ENCODE measurements at places on chromosomes 2 and 18.

- DNase-seq: no peak
These were observed 75.8 kb downstream of the KCNG2 start for GRCh38 chr18:79873449-79874110.

DNA sequence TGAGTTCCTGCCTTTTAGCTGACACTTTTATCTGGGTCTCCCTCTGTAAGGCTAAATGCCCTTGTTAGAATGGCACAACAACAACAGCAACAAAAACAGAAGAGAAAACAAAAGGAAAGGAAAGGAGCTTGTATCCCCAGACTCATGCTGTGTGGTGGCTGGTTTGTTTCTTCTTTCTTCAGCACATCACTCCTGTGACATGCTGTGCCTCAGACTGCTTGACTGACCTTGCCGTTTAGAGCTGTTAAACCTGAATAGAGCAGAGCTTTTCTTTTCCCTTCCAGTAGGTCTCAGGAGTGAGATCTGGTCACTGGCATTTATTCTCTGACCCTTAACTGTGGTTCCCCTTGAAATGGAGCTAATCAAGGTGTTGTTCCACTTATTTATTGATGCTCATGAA lies 18.9 kb downstream of the GALNT13 start:
- no peak for DNase-seq

DNA sequence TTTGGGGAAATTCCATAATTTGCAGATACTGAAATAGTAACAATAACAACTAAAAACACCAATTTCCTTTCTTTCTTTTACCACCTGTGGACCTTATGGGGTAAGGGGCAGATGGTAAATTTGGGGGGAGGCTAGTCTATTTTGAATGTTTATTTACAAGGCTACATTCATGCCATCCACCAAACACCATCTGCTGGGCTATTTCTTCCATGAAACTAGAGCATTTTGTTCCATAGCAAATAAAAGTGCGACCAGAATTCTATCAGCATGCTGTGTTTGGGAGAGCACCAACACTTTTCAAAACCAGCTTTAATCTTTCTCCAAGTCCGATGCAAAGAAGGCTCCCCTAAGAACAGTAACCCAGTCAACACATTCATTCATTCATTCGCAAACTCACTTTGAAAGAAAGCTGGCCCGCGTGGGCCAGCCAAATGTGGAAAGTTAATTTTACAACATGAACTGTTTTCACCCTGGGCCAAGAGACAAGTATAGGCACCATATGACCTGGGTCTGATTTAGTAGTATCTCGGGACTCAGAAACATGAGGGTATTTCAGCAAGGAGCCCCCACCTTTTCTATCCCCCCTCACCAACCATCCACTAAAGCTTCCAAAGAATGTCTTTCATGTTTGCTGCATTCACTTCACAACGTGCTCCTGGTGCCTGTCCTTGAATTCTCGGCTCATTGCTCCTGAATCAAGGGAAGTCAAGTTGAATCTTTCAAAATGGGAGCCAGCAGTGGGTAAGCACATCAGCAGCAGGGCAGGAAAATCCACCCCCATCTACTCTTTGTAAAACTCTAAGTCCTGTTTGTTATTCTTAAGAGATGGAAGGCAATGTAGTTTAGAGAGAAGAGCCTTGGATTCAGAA lies 210.6 kb downstream of the C1D start:
- no peak for DNase-seq

DNA sequence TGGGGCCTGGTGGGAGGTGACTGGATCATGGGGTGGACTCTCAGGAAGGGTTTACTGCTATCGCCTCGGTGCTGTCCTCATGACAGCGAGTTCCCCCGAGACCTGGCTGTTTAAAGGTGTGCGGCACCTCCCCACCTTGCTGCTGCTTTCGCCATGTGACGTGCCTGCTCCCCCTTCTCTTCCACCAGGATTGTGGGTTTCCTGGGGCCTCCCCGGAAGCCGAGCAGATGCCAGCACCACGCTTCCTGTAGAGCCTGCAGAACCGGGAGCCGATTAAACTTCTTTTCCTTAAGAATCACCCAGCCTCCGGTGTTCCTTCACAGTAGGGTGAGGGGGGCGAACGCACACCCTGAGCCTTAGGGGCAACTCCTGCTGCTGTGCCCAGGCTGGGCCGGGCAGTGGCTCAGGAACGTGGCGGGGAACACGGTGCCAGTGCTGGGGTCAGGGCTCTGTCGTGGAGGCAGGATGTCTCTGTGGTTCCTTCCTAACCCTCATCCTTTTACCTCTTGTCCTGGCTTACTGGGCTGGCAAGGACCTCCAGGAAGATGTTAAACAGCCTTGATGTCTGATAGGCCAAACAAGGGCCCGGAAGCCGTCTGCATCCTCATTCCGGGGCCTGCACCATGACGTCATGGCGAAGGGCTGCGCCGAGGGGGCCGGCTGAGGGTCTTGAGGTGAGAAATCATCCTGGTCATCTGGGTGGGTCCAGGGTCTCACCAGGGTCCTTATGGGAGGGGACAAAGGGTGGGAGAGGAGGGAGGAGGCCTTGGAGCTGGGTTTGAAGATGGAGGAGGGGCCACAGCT lies 12.7 kb downstream of the NEU4 start:
- DNase-seq: no peak

- peak; percentile 15 for DNase-seq
These were observed 249.9 kb downstream of the PLCL1 start for GRCh38 chr2:198054299-198054698.

DNA sequence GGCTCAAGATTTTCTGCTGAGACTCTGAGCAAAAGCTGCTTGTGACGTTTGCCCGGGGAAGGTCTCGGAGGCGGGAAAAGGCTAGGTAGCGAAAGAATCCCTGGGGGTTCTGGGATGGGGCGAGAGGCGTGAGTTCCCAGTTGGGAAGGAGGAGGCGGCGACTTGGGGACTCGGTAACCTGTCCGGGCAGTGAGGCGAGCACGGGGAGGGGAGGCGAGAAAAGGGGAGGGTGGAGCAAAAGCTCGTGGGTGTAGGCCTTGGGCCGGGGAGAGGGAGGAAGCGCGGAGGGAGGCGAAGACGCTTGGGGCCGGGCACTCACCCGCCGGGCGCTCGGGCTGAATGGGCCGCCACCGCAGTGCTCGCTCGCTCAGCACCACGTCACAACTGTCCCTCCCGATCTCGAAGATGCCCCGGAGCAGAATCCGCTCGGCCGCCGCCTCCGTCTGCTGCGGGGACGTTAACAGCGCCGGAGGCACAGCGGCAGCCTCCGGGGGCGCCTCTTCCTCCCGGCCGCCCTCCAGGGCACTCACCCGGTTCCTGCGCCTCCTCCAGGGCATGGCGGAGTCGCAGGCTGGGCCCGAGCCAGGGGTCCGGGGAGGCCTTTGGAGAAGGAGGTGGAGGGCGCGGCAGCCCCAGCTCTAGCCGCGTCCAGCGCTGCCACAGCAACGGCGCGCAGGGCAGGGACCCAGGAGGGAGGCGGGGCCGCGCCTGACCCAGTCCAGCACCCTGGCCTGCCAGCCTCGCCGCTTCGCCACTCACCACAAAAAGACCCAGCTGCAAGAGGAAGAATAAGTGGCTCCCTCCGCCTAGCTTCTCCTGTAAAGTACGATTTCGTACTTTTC lies at the start of gene CERKL:
CERKL (minus strand) TSS at position 656 of the 842 bp plus-strand sequence; CDS start at position 557, 99 bp downstream.
- no peak for DNase-seq

- no peak for DNase-seq
These were observed 28.2 kb downstream of the MYCN start for GRCh38 chr2:15968280-15969178.

GRCh38 chr18:54280220-54280569 lies 10.9 kb downstream of the POLI start:
- DNase-seq: no peak

GRCh38 chr2:133863106-133863800 lies 295.0 kb upstream of the NCKAP5 start:
- DNase-seq: no peak

DNA sequence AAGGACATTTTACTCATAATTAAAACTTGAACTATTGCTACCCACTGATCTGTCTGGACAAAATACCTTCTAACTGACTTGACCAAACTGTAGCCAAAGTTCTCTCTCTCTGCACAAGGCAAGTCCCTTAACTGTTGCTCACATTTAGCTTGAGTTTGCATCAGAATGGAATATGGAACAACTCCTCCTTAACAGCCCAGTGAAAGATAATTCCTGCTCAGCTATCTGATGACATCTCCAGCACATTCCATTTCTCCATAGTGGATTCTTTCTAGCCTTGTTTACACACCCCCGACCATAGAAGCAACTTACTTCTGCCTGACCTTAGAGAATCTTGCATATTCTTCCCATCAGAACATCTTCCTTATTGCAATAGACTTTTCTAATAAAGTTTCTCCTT lies 317.2 kb upstream of the CDH2 start:
- no peak for DNase-seq

- DNase-seq: no peak
These were observed 276.7 kb downstream of the DSEL start for GRCh38 chr18:67239826-67240225.

- DNase-seq: no peak
These were observed 7.1 kb downstream of the CIB4 start for GRCh38 chr2:26633993-26634595.

DNA sequence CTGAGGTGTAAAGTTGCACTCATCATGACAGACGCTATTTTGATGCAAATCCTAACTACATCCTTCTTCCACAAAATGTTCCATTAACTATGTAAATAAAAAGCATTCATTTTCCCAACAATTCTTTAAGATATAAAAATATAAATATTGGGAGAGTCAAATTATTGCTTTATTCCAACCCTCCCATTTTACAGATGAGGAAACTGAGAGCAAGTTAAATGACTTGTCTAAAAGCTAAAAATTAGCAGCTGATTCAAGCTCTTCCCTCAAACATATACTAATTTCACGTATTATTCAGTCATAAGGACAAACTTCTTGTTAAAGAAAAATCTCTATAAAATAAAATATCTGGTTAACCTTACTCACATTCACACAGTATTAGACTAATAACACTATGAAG lies 16.8 kb downstream of the KDSR start:
- DNase-seq: no peak

DNA sequence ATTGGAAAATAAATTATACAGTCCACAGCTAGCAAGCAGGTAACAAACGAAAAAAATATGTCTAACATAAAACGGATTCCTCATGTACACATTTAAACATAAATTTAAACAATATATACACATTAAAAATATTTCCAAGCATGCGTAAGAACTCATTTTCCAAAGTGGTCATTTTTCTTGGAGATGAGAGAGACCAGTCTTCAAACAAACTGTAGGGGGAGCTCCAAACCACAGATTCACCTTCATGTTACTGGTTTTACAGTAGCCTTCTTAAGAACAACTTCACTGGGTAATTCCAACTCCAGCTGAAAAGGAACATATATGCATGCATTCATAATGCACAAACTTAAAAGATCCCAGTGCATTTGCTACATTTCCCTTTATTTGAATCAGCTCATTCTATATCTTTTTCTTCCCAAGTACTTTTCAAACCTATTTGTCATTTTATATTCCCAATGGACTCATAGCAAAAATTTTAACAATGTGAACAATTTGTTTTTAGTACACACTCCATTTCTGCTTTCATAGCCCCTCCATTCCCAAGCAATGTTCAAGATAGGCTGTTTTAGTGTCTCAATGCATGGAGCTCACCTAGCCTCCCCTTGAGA lies 4.7 kb upstream of the STAMBP start:
- no peak for DNase-seq

DNA sequence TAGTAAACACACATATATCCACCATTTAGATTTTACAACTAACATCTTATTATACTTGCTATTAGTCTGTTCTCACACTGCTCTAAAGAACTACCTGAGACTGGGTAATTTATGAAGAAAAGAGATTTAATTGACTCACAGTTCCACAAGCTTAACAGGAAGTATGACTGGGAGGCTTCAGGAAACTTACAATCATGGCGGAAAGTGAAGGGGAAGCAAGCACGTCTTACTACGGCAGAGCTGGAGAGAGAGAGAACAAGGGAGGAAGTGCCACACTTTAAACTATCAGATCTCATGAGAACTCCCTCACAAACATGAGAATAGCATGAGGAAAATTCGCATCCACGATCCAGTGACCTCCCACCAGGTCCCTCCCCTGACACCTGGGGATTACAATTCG lies 240.7 kb downstream of the CAMKMT start:
- no peak for DNase-seq

DNA sequence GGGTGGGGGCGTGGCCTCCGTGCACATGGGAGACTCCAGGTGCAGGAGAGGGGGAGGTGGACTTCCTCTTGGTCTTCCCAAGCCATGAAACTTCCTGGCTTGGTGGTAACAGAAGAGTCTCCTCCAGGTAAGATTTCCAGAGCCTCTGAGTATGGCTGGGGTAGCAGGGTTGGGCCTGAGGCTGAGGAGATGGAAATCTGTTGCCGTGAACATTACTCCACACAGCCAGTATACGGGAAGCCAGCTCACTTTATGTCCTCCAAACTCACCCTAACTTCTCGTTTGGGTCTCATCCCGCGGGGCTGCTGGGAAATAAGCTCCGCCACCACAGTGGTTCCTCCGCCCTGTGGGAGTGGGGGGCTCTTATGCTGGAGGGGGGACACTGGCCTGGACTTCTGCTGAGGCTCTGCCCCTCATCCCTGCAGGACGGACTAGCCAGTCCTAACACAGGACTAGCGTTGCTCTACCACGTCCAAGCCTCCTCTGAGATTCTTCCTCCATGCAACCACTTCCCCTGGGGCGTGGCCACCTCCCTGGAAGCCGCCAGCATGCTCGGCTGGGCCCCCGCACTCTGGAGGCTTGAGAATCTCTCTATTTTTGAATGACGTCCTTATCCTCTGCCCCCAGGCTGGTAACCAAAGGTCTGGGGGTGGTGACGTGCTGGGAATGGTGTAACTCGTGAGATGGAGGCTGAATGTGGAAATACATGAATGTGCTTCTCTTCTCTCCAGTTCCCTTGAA lies 777 bp upstream of the RAB17 start:
- DNase-seq: no peak

DNA sequence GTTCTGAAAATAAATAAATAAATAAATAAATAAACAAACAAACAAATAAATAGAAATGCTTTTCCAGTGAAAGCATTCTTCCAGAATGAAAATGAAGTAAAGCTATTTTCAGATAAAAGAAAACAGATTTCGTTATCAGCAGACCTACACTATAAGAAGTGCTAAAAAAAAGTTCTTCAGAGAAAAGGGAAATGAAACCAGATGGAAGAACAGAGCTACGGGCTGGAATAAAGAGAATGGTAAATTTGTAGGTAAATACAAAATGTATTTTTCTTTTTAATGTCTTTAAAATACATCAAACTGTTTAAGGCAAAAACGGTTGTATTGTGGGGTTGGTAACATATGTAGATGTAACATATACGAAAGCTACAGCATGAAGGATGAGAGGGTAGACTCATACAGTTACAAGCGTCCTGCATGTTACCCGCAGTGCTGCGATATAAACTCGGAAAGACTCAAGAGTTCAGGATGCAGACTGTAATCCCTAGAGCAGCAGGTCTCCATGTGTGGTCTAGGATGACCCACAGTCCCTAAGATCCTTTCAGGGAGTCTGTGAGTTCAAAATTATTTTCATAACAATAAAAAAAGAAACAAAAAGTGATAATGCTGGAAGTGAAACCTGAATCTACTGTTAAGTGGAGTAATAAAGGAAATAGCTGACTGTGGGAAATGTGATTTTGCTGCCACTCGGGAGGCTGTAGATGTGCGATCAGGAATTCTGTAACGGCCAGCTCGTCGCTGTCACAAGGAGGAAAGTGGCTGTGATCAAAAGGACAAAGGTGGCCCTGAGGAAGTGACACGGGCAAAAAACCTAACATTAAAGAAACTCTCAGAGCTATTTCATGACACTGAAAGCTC lies 5.3 kb upstream of the RAB12 start:
- DNase-seq: no peak

All from stimulated activated CD4-positive, alpha-beta T cell treated with anti-CD3 and anti-CD28 coated beads, TNF-alpha, amount 100 ng/mL, for 4 hours (primary cell).